ENCODE measurements at places on chromosomes 7 and 10.

- no peak for DNase-seq
Observed at GRCh38 chr10:69636626-69637605, 6.9 kb downstream of the FAM241B start.

DNA sequence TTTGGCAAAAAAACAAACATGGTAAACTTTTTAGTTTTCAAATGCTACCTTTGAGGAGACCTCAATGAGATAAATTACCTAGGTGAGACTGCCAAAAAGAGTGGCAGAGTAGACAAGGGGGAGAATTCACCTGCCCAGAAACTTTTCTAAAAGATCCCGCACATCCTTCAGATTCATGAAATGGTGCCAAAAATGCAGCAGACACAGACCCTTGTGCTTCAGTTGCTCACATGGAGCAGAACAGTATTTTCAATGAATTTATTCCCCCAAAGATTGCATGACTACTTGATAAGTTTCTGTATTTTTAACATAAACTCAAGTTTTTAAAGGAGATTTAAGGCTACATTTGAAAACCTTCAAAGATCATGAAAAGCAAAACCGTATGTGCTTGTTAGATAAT, 270.0 kb downstream of the TRIL start:
- no peak for DNase-seq

DNA sequence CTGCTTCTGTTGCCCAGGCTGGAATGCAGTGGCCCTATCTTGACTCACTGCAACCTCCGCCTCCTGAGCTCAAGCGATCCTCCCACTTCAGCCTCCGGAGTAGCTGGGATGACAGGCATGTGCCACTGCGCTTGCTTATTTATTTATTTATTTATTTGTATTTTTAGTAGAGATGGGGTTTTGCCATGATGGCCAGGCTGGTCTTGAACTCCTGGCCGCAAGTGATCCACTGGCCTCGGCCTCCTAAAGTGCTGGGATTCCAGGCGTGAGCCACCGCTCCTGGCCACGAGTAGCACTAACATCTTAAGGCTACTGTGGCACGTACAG, 70.9 kb downstream of the CARD11 start:
- no peak for DNase-seq

DNA sequence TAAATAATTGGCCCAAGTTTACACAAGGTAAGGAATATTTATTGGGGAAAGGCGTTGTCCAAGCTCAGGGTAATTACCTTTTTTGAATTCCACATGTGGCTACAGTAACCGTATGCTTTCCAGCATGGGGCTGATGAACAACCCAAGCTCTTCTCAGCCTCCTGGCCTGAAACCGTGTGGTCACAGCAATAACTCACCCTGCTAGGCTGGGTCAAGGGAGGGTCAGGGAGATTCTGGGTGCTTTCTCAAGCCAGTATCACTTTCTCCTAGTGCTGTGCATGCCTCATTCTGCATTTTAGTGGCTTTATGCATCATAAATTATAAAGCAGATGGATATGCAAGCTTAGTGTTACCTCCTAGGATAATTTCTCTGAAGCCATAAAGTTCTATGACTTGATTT, 273.9 kb downstream of the PAXIP1 start:
- no peak for DNase-seq

GRCh38 chr7:2436341-2437104, 33.1 kb downstream of the CHST12 start:
- peak; percentile 85 for DNase-seq

DNA sequence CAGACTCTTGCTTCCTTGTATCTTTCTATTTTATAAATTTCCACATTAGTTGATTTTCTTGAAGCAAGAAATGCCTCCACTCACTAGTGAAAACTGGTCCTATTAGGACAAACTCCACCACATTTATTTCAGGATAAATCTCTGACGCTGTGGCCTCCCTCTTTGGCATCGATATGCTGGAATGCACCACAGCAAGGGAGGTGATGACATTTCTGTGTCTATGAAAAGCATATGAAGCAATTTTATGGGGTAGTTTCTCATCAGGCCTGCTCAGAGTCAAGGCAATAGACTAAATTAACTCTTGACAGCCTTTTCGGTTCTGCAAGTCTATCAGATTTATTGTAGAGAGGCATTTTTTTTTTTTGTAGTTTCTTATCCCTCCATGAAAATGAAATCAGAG, 304.4 kb downstream of the ZEB1 start:
- no peak for DNase-seq

DNA sequence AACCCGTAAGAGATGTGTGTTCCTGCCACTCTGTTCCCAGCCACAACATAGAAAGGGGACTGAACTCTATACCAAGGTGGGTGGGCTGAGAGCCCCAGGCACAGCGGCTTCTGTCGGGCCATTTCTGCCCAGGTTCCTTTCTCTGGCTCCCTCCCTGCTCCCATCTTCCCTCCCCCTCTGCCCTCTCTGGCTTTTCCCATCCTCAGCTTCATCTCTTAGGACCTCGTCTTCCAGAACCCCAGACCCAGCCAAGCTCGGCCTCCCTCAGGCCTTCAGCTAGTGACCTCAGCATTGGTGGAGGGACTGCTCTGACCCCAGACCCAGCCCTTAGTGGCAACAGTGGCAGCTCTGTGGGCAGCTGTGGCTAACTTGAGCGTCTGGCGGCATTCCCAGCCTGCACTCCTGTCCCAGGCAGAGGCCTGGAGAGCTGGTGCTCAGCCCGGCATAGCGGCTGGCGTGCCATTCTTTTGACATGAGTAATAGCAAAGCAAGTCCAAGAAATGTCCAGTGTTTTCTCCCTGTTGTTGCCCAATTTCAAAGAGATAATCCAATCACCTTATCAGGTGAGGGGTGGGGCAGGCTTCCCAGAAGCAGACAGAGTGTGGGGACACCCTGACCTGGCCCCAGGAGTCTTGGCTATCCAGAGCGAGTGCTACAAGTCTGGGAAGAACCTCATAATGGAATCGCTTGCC, 15.9 kb downstream of the PTPRE start:
- DNase-seq = peak; percentile 80

- DNase-seq = no peak
Observed at GRCh38 chr10:86329896-86330680, 36.5 kb downstream of the GRID1 start.

- DNase-seq = no peak
Observed at GRCh38 chr7:14271441-14271840, 282.0 kb upstream of the ETV1 start.

GRCh38 chr7:46603296-46603752, 682.3 kb upstream of the IGFBP3 start:
- DNase-seq = peak; percentile 11

DNA sequence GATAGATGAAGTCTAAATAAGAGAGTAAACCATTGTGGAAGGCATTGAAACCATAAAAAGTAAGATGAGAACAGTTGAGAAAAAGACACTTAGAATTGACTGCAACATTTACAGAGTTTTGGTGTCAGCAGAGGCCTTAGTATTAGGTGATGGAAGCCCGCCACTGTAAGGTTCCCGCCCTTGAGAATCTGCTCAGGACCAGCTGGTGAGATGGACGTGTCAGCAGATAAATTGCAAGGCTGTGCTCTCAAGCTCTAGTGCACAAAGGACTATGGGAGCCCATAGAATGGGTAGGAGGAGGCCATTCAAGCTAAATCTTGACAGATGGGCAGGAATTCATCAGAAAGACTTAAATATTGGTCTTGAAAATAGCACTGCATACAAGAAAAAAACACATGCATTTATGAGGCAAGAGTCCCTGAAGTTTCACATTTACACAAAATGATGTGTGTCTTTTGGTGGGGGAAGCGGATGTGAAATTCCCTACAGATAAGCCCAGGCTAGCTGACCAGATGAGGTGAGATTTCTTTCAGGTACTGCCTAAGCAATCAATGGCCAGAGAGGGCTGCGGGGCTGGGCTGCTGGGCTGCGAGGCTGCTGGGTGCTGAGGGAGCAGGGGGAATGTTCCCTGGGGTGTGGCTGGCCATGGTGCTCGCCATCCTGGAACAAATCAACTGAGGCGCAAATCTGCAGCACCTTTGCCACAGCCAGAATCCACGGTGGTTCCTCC, 42.5 kb downstream of the SYPL1 start:
- DNase-seq = no peak

DNA sequence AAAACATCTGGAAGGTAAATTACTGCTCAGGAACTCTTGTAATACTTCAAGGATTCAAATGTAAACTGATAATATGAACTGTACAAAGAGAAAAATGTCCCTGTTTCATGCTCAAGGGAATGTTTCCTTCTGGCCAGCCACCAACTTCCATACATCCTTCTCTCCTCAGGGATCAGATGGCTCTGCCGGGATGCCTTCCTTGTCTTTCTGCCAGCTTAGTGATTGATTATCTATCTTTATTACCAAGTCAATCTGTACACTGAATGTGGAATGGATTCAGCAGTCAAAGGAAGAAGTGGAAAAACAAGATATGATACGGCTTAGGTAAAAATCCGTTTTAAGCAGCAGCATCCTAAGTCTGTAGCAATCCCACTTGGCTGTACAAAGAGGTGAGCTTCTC, 178.3 kb downstream of the PTN start:
- DNase-seq = peak; percentile 12

GRCh38 chr10:84286695-84287094, 41.7 kb upstream of the CCSER2 start:
- no peak for DNase-seq

DNA sequence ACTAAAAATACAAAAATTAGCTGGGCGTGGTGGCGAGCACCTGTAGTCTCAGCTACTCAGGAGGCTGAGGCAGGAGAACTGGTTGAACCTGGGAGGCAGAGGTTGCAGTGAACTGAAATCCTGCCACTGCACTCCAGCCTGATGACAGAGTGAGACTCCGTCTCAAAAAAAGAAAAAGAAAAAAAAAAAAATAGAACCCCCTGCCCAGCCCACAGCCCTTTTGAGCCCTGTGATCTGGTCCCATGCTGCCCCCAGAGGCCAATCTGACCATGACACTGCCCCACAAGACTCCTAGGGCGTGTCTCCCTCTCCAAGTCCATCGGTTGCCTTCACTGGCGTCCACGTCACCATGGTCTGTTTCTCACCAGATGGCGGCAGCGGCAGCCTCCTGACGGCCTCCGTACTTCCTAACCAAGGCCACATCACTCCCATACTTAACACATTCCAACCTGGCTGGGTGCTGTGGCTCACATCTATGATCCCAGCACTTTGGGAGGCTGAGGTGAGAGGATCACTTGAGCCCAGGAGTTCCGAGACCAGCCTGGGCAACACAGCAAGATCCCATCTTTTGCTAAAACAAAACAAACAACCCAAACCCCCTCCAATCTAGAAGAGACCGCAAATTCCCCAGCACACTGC, 18.0 kb downstream of the STX1A start:
- no peak for DNase-seq

DNA sequence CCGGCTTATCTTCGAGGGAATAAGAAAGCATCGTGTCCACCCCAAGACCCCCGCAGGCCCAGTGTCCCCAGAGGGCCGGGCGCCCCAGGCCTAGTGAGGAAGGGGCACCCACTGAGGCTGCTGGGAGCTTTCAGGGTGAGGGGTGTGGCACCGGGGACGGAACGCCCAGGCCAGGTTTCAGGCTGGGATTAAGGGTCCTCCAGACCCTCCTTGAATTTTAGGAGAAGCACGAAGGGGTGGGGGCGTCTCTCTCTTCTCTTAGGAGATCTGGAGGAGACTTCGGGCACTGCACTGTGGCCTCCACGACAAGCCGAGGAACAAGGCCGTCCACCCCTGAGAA, 96.8 kb downstream of the PDGFA start:
- DNase-seq = no peak

DNA sequence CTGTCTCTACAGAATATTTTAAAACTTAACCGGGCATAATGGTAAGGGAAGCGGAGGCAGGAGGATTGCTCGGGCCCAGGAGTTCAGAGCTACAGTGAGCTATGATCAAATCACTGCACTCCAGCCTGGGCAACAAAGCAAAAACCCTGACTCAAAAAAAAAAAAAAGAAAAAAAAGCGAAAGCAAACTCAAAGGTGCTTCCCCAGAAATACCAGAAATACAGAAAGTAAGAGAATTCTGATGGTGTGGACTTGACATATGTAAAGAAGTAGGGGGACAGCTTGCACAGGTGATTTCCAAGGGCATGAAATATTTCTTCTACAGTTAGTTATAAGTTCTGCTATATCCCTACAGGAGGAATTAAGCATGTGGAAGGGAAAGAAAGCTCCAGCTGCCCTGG, 69.7 kb upstream of the APBB1IP start:
- no peak for DNase-seq

GRCh38 chr7:152158801-152159587, 133.5 kb downstream of the GALNT11 start:
- peak; percentile 19 for DNase-seq

DNA sequence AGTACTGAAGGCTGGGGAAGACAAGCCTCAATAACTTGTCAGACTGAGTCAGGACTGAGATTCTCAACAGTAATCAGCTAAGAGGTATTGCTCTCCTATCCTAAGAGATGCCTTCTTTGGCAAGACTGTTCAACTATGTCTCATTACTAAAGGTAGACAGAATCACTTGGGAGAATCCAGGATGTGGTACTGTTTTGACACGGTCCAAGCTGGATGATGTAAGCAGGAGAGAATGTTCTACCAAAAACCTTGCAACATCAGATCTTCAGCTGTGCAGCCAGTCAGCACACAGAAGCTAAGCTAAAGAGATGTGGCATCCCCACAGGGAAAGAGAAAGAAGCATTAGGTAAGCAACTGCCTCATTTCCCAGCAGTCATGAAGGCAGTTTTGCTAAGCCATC, 391.4 kb downstream of the NRG3 start:
- no peak for DNase-seq

- DNase-seq = no peak
Observed at GRCh38 chr7:20601121-20601520, 14.3 kb upstream of the ABCB5 start.

All from pons (tissue), 1 donor.